HFF-Myc (cell line): ENCODE measurements at places on chromosomes 1 and 21.

GRCh38 chr21:17699524-17700189, 87.0 kb upstream of the BTG3 start:
- DNase-seq, result no peak

- DNase-seq, result no peak
These were observed 278.0 kb downstream of the HLX start for GRCh38 chr1:221157026-221157761.

GRCh38 chr21:25328736-25329135, 278.5 kb downstream of the MRPL39 start:
- DNase-seq, result no peak

DNA sequence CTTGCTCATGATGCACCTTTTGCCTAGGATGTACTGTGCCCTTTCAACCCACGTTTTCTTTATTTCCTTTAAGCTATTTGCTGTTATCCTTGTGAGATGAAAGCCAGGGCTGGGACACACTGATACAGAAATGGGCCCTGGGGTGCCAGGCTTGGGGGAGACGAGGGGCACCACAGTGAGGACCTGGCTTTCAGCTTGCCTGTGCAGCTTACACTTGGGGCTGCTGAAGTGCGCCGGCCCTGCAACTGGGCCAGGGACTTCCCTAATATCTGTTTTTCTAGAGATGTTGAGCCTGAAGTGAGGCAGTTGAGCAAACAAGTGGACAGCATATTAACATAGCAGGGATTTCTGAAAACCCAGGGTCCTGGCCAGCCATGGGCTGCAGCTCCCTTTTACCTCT, 42.5 kb upstream of the SLC19A1 start:
- no peak for DNase-seq

DNA sequence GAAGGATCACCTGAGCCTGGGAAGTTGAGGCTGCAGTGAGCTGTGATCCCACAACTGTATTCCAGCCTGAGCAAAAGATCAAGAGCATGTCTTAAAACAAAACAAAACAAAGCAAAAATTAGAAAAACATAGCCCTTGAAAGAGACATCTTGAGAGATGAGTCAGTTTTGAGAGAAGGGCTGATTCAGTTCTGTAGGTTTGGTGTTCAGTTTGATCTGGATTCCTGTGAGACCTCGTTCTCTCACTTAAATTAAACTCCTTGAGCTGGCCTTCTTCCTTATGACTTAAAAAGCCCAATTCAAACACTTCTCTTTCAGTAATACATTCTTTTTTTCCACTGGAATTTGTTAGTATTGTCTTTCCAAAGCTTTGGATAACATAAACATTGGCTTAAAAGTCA, 164.2 kb downstream of the NRIP1 start:
- no peak for DNase-seq

- no peak for DNase-seq
These were observed 5.8 kb downstream of the TTC13 start for GRCh38 chr1:230972855-230973271.

GRCh38 chr1:244368279-244368678, 83.4 kb downstream of the ADSS2 start:
- no peak for DNase-seq

DNA sequence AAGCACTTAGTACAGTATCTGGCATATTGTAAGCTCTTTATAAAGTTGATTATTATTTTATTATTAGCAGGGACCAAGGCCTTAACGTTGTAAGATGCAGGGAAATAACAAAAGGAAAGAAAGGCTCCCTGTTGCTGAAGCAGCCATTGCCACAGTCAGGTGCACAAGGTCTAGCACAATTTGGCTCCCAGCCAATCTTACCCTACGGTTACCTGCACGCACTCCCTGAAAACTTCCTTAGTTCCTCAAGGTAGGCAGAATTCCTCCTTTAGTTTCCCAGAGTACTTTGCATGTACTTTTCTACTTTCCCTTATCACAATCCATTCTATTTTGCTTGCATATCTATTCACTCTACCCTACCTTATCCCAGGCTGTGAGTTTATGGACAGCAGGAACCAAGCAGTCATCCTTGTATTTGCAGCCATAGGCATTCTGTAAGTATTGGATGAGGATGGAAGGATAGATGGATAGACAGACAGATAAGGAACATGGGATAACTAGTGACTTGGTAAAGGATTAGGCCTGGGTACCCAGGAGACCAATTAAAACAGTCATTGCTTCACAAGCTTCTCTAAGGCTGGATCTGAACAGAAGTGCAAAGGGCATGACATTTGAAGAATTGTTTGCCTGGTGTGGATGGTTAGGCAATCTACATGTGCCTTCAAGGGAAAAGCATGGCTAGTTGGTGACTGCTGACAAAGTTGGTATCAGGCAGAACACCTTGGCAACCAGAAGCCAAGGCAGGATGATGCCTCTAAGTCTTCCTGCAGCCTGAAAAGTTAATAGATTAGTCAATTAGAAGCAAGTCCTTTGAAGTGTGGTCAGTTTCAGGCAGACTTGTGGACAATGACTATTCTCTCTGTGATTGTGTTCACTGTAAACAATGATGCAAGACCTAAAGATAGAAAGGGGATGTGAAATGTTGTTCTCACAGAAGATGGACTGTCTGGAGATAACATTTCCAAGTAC, 20.8 kb upstream of the JAK1 start:
- DNase-seq, result no peak

- no peak for DNase-seq
These were observed 71.7 kb upstream of the WDR26 start for GRCh38 chr1:224506141-224506814.

DNA sequence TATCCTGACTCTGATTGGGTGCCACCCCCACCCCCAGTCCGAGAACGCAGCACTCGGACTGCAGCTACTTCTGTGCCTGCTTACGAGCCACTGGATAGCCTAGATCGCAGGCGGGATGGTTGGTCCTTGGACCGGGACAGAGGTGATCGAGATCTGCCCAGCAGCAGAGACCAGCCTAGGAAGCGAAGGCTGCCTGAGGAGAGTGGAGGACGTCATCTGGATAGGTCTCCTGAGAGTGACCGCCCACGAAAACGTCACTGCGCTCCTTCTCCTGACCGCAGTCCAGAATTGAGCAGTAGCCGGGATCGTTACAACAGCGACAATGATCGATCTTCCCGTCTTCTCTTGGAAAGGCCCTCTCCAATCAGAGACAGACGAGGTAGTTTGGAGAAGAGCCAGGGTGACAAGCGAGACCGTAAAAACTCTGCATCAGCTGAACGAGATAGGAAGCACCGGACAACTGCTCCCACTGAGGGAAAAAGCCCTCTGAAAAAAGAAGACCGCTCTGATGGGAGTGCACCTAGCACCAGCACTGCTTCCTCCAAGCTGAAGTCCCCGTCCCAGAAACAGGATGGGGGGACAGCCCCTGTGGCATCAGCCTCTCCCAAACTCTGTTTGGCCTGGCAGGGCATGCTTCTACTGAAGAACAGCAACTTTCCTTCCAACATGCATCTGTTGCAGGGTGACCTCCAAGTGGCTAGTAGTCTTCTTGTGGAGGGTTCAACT, 2.1 kb downstream of the RBM15 start:
- no peak for DNase-seq

GRCh38 chr1:227795732-227796131, 19.7 kb upstream of the PRSS38 start:
- DNase-seq, result no peak

GRCh38 chr21:34335316-34335715, 28.5 kb upstream of the KCNE2 start:
- DNase-seq, result peak; percentile 64

GRCh38 chr1:194300340-194300739, 1113.9 kb upstream of the B3GALT2 start:
- DNase-seq, result no peak

DNA sequence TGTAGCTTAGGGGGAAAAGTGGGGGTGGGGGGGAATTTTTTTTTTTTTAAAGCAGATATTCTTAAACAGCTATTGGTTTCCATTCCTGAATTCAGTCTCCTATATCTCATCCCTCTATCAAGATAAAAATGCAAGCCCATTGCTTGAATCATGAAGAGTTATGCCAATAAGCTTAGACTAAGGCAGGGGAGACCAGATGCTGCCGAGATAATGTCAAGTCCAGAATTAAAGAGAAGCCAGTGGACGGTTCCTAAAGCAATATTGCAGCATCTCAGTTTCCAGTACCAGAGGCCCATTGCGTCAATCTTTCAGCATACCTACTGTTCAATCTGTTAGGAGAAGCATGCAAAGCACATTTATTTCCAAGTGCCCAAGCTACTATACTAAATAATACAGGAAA, 309.4 kb downstream of the BARHL2 start:
- no peak for DNase-seq

- DNase-seq, result no peak
These were observed 55.5 kb downstream of the CAPN8 start for GRCh38 chr1:223609977-223610376.

GRCh38 chr1:112904071-112904830, 51.7 kb downstream of the SLC16A1 start:
- peak; percentile 49 for DNase-seq

GRCh38 chr1:89822109-89822962, 1.5 kb downstream of the LRRC8D start:
- DNase-seq, result no peak

DNA sequence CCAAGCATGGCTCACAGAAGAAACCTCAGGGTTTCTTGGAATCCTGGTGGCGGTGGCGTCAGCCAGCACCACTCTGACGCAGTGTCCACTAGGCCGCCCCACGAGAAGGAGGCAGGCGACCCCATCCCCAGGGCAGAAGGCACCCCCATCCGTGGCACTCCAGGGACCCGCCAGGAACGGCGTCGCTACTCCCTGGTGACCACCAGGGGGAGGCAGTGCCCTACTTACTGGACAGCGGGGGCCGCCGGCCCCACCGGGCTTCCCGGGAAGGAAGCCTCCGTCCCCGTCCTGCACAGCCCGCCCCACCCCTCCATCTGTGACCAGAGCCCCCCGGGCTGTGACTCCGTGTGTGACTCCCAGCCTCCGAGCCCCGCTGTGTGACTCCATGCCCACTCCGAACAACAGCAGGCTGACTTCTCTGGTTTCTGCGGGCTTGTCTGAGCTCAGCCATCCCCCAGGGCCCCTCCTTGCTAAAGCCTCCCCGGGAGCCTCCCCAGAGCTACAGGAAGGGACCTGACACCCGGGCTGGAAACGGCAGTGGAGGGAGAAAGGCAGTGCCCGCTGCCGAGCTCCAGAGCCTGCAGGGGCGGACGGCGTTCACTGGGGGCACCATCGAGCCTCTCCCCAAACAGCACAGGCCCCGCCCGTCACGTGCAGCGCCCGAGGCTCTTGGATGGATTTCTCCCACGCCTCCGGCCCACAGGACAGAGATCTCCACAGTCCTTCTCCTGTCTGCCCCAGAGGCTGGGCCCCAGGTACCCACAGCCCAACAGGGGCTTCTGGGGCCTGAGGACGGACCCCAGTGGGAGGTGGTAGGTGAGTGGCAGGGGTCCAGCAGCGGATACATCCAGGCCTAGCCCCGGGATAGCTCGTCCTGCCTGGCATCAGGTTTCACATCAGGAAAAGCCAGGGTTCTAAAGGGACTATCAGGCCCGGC, 21.1 kb downstream of the KIF17 start:
- peak; percentile 85 for DNase-seq

DNA sequence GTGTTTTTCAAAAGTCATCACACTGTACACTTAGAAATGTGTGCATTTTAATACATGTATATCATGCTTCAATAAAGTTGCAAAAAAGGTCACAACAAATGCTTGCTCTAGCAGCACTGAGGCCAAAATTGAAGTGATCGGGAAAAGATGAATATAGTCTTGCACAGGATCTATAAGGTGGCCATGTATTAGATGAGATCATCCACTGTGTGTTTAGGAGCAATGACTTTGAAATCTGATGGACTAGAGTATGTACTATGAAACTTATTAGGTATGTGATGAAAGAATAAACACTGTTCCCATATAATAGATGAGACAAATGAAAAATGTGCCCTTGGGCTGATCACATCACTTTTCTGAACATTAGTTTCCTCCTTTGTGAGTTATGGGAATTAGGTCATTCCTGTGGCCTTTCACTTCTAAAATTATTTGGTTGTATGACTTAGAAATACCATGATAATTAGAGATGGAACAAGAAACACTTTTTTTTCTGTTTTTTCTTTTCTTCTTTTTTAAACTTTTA, 984.6 kb downstream of the ADGRL2 start:
- DNase-seq, result no peak

DNA sequence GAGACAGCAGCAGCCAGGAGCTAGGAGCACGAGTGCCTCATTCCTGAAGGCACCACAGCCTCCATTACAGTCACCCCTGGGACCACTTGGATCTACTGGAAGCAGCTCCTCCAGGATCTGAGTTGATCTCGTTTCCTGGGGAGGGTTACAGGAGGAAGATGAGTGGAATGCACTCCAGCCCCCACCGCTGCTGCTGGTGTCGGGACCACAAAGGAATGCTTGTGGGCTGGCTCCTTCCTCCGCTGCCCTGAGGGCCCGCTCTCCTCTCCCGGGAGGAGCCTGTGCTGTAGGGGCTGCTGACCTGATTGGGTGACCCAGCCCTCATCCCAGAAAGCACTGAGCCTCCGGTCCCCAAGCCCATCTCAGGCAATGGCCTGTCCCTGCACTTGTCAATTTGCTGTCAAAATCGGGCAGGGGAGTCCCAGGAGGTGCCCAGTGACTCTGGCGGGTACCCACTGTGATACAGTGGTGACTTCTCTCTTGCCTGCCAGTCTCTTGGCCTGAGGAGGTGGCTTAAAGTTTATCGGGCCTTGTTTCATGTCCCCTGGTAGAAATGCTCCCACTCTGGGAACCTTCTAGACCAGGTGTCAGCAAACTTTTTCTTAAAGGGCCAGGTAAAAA, 23.1 kb downstream of the IL10RB start:
- no peak for DNase-seq

DNA sequence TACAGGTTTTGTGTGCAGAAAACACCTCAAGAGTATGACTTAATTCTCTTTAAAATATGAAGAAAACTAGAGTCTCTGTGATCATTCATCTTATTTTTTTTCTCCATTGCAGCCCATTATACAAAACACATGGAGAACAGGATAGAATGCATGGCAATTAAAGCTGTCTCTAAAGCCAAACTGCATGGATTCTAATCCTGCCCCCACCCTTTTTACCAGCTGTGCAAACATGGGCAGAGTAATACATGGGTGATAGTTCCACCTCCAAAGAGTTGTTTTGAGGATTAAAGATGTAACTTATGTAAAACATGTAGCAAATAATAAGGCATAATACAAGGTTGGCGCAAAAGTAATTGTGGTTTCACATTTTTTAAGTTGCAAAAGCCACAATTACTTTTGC, 114.4 kb downstream of the CLEC20A start:
- DNase-seq, result no peak

GRCh38 chr1:64608651-64609048, 136.2 kb upstream of the RAVER2 start:
- DNase-seq, result no peak

DNA sequence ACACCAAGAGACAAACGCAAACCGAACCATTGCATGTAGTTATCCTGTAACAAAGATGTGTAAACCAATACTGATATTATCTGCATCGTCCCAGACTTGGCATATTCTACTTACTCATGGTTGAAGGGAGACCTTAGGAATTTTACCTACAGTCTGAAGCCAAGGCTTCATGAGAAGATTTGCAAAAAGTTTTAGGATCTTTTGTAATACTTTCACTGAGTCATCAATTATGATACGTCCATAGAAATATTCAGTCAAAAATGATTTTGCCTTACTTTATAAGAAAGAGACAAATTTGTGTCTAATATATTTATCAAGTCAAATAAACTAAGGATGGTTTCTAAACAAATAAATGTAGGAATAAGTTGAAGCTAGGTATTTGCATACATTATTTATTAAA, 1176.1 kb upstream of the ADGRL2 start:
- no peak for DNase-seq

- no peak for DNase-seq
These were observed 10.4 kb upstream of the WNT3A start for GRCh38 chr1:227996187-227996950.

GRCh38 chr1:2156866-2157265, 37.7 kb downstream of the FAAP20 start:
- no peak for DNase-seq

- DNase-seq, result peak; percentile 31
These were observed 500.4 kb downstream of the PTPRU start for GRCh38 chr1:29736582-29737188.
